Glomerular endothelial cell (primary cell): ENCODE measurements at places on chromosomes 1 and 21.

GRCh38 chr1:16165548-16165947 is 9.7 kb upstream of the EPHA2 start:
- no peak for DNase-seq

DNA sequence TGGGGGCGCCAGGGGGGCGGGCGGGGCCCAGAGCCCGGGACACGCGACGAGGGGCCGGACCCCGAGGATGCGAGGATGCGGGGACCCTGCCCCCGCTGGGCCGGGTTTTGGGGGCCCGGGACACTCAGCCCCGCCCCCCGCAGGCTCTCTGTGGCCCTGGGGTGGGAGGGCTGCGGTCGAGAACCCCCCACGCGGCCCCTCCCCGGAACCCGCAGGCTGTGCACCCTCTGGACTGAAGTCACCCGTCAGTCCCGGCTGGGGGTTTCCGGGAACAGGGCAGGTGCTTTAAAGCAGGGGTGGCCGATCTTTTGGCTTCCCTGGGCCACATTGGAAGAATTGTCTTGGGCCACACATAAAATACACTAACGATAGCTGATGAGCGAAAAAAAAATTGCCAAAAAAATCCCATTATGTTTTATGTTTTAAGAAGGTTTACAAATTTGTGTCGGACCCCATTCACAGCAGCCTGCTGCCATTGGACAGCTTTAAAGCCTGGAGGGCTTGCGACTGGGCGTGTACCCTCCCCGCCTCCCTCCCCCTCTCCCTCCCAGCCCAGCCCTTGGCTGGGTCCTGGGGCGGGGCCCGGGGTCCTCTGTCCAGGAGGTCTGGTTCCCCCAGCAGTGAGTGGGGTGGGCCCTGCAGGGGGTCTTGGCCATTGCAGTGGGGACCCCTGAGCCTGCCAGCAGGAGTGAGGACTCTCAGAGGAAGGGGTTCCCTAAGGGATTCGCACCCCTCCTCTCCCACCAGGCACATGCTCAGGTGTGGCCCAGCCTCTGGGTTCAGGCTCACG is 21.6 kb upstream of the C1orf159 start:
- no peak for DNase-seq

DNA sequence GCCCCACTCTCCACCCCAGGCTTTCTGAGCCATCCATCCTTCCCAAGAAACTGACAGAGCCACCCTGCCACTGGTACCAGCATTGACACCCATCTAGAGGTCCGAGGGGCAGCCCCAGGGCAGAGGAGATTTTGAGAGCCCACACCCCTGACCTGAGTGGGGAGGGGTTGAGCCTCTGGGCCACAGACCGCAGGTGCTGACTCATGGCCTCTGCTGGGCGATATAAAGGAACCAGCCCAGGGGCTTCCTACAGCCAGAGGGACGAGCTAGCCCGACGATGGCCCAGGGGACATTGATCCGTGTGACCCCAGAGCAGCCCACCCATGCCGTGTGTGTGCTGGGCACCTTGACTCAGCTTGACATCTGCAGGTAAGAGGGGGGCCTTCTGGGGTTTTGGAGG is at the start of gene PADI4:
Gene PADI4, plus strand, starts transcription at position 252 of the 400 bp plus-strand sequence. Its CDS starts 26 bp downstream, at position 278.
- DNase-seq, result no peak

GRCh38 chr1:173020138-173020750 is 30.5 kb downstream of the TNFSF18 start:
- no peak for DNase-seq

- DNase-seq, result no peak
These were observed 89.3 kb downstream of the PRDM16 start for GRCh38 chr1:3158347-3158746.

- DNase-seq, result no peak
These were observed 97.0 kb downstream of the GDAP2 start for GRCh38 chr1:117832453-117832852.

DNA sequence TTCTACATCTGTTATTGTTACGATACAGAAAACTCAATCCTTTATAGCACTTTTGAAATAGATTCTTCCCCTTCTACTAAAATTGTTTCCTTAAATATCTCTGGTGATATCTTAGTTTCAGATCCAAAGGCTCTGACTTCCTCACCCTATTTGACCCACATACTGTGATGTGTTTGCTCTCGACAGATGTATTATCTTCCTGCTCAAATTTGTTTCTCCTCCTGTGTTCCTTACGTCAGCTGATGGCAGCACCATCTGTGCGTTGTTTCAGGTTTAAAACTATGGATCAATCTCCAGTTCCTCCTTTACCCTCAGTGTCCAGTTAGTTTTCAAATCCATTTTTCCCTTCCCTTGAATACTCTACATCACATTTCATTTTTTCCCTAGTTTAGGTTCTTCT is 274.4 kb downstream of the RYR2 start:
- no peak for DNase-seq

- no peak for DNase-seq
These were observed 9.6 kb downstream of the RAB42 start for GRCh38 chr1:28601696-28602095.

DNA sequence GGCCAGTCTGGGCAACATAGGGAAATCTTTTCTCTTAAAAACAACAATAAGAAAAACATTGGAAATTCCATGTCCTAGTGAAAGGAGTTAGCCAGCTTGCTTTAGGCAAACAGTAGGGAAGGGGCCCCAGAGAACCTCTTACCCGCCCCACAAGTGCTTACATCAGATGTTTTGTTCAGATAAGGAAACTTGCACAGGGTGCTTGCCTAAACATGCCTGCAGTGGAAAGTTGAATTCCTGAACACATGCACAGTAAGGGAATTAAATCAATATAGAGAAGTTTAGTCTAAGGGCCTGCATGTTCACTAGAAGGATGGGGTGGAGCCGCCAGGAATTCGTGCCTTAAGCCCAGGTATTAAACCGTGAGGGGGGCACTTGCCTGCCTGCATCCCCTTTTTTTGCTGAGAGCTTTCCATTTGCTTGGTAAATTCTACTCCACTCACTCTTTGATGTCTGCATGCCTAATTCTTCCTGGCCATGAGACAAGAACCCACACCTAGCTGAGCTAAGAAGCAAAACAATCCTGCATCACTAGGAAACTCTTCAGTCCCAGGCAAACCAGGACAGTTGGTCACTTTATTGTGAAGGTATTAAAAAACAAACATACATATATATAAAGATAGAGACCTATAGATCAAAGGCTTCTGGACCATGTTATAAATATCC is 499.0 kb downstream of the SIPA1L2 start:
- no peak for DNase-seq

GRCh38 chr1:229665912-229666558 is 40.0 kb downstream of the URB2 start:
- DNase-seq, result no peak

DNA sequence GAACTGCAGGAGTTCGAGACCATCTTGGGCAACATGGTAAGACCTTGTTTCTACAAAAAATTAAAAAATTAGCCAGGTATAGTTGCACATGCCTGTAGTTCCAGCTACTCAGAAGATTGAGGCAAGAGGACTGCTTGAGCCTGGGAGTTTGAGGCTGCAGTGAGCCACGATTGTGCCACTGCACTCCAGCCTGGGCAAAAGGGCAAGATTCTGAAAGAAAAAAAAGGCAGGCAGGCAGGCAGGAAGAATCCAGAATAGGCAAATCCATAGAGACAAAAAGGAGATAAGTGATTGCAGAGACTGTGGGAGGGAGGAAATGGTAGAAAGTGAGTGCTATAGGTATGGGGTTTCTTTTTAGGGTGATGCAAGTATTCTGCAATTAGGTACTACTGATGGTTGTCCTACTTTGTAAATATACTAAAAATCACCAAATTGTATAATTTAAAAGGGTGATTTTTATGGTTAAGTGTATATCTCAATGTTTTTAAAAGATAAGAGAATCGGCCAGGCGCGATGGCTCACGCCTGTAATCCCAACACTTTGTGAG is 29.4 kb downstream of the ZZZ3 start:
- no peak for DNase-seq
